Stimulated activated CD4-positive, alpha-beta T cell treated with anti-CD3 and anti-CD28 coated beads, TNF-alpha, amount 100 ng/mL, for 24 hours (primary cell): ENCODE measurements at places on chromosomes 3 and 15.

GRCh38 chr3:183309276-183309675 is 56.2 kb downstream of the B3GNT5 start:
- no peak for DNase-seq

DNA sequence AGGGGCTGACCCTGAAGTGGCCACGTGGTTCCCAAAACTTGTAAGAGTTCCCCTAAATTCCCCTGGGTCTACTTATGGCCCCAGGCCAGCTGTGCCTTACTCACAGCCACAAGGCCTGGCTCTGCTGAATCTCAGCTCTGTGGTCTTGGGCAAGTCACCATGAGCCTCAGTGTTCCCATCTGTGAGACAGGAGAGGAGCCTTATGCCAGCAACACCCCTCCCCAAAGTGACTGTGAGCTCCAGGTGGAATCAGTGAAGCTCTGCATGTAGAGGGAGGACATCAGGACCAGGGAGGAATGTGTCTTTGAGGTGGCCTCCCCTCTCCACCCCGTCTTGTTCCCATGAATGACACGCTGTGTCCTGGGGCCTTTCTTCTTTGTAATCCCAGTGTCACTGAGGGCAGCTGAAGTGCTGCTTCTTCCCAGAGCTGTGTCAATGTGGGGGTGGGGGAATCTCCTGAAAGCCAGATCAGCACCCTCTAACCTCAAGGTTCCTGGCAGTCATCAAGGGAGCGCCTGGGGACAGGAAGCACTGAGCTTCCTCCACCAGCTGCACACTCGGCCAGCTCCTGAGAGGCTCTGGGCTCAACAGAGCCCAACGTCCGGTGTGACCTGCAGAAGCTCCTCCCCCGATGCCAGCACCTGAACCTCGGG is 258.9 kb downstream of the UACA start:
- DNase-seq, result peak; percentile 52

- DNase-seq, result no peak
Observed at GRCh38 chr15:90028376-90028944, 27.3 kb downstream of the ZNF710 start.

DNA sequence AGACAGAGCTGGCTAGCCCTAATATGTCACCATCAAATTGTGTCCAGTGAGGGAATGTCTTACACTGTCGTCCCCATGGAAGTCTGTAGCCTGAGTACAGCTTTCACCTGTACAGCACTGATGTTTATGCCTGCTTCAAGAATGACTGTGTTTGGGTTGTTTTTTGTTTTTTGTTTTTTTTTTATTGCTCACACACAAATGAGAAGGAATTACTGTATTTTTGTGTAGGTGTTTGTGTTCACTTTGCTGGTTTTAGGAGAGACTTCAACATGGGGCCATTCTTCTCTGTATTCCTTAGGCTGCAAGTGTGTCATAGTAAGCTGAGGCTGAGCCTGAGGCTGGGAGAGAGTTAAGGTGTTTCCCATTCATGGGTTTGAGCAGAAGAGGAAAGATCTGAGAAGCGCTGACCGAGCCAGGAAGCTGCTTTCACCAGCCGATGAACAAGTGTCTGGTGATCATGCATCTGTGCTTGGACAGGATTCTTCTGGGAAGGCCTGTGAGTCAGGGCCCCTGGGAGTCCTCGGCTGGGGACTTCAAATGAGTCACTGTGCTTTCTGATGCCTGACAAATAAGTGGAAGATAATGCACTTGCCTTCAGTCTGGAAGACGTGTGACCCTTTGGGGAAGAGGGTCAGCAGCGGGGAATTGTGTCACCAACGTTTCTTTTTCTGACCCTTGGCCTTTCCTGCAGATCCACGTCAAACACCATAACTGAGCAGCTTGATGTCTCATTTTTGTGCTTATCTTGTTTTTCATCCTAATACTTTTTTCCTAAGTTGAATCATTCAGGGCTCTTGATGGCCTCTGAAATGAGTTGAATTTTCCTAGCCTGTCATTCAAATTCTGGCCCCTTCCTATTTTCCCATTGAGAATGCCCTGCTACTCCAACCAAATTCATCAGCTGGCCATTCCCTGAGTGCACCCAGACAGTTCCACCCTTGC is 36.7 kb upstream of the ZBTB38 start:
- no peak for DNase-seq

DNA sequence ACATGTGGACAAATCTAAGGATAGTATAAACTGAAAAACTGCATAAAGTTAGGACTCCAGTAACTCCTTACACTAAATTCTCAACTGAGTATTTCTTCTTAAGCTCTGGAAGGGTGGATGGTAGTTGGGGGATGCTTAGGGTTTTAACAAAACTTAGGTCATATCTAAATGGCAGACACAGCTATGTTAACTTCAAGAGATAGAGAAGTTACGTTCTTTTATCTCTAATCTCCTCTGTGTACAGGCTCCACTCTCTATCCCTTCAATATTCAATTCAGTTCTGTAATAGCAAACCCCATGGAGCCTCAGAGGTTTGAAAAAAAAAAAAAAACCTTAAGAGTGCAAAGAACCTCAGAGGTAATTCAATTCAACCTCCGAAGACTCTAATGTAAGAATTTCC is 3.1 kb downstream of the CMTM6 start:
- no peak for DNase-seq

GRCh38 chr3:131806736-131807135 is 228.1 kb downstream of the CPNE4 start:
- no peak for DNase-seq

- no peak for DNase-seq
Observed at GRCh38 chr3:24320601-24321000, 174.0 kb downstream of the THRB start.

DNA sequence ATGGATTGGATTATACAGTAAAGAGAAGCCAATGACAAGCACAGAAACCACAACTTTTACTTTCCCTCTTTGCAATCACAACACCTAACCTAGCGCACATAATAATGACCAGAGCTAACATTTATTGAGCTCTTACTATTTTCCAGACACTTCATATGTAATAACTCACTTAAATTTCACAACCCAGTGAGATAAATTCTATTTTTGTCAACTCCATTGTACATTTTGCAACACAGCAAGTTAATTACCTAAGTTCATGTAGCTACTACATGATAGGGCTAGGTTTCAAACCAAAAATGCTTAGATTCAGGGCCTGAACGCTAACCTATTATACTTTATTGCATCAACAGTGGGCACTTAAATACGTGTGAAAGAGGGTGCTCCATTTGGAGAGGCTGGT is 89.5 kb downstream of the GADL1 start:
- no peak for DNase-seq

GRCh38 chr15:28179270-28179669 is 80.2 kb upstream of the OCA2 start:
- DNase-seq, result no peak

GRCh38 chr3:108334701-108335100 is 38.4 kb downstream of the HHLA2 start:
- no peak for DNase-seq

GRCh38 chr3:179589143-179589542 is 15.3 kb downstream of the MRPL47 start:
- no peak for DNase-seq

DNA sequence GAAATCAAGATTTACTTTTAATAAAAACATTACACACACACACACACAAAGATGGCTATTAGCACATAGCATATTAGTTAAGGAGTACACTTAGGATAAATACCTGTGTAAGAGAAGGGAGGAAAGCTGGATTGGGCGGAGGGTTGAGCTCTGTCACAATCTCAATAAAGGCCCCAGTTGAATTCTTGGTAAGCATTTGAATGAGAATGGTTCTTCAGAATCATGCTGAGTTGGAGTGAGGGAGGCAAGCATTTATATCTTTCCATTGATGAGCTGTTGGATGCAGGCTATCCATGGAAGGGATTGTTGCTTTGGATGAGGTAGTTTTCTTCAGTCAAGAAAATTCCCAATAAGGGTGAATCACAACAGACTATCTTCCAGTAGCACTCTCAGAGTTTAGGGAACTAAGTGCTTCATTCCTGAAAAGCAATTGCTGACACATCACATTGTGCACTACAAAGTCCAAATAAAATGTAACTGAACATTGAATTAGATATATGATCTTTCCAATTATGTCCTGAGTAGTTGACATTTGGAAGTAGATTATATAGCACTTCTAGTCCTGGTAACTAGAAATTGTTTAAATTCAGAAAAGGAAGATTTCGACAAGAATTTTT is 95.7 kb downstream of the SUCNR1 start:
- no peak for DNase-seq

DNA sequence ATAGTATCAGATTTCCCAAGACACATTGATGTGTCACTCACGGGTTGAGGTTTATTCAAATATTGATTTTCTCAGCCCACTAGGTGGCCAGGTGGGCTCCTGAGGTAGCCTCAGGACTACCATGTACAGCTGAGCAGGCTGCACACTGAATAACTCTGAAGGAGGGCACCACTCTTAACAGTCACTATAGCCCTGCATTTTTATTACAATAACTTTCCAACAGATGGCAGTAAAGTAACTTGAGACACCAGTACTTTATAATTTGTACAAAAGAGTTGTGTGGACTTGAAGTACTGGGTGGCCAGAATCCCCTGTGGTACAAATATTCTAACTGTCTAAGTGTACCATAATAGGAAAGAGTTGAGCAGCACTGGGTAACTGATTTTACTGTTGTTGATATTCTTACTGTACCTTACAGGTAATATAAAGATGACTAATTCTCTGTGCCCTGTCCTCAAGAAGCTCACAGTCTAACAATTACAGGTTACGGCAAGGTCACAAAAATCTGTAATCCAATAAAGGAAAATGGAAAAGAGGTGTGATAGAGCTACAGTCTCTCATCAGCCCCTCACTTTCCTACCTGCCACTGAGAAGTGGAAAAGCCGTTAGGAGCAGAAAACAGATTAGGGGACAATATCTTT is 76.0 kb downstream of the ETFA start:
- DNase-seq, result no peak

DNA sequence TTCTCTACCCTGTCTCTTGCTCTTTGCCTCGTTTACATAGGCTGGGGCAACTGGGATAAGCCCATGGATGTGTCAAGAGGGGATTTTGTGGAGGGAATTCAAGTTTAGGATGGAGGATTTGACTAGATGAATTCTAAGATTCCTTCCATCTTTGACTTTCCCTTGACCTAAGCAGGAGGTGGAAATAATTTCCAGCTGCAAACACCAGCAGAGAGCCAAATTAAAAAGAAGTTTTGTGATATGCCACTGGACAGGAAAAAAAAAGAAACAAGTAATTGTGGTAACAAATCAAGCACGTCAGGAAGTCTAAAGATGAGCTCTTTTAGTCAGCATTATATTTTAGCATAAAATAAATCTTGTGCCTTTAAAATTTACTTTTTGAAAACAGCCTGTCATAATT is 49.8 kb downstream of the KCNMB2 start:
- DNase-seq, result no peak

- DNase-seq, result no peak
Observed at GRCh38 chr3:52842424-52842823, 7.6 kb upstream of the MUSTN1 start.

GRCh38 chr3:178001670-178002101 is 534.5 kb upstream of the KCNMB2 start:
- DNase-seq, result peak; percentile 4

DNA sequence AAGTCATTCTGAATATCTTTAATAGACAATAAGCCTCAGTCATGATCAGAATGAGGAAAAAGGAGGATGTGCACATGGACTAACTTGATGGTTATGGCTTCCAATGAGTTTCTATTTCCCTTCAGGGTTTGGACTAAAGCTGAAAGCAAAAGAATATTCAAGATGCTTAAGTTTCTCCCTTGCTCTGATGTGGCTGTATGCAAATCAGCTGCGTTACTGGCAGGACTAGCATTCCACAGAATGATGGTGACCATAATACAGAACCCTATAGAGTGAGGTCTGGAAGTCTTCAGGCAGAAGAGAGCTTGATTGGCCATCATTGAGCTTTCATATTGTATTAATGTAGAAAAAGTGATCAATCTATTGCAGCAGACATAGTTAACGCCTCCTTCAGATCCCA is 466.0 kb downstream of the NLGN1 start:
- DNase-seq, result no peak

DNA sequence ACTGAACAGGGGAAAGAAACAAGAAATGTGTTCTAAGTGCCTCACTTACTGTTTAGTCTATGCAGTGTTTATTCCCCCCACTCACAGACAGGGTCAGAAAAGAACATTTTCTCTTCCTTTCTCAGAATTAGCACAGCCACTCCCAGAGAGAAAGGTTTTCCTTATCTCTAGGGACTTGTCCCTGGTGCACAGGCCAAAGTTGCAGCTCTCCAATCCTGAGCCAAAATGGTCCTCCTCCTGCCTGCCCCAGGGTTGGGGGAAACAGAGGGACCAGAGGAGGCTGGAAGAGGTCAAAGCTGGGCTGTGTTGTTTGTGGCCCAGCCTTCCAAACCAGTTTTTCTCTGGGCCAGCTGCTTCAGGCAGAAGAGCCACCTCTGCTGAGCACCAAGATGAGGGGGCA is 12.0 kb downstream of the RAB6B start:
- DNase-seq, result no peak

DNA sequence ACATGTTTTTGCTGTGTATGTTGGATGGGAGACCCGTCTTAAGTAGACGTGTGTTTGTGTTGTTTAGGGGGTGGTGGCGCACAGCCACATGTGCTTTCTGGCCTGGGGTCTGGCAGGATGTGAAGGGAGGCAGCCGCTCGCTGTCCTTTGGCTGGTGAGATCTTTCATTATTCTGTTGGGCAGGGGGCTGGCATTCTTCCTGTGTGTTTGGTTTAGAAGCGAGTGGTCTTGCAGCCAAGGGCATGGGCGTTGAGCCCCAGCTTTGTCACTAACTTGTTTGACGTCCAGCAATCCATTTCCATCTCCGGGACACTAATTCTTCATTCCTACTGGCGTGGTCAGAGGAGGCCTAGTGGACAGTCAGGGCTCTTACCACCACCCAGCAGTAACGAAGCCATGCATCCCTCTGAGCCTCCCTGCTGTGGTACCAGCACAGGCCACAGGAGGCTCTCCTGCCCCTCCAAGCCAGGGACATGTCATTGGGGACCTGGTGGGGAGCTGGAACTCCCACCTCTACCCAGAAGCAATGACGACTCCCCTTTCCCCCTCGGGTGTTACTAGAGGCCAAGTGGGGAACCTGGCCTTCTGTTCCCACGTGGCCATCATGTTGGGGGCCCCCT is 10.7 kb downstream of the THSD4 start:
- DNase-seq, result no peak

- no peak for DNase-seq
Observed at GRCh38 chr15:52682200-52682599, 3.0 kb upstream of the ATOSA start.

GRCh38 chr3:115160295-115160694 is 13.2 kb upstream of the ZBTB20 start:
- DNase-seq, result no peak

DNA sequence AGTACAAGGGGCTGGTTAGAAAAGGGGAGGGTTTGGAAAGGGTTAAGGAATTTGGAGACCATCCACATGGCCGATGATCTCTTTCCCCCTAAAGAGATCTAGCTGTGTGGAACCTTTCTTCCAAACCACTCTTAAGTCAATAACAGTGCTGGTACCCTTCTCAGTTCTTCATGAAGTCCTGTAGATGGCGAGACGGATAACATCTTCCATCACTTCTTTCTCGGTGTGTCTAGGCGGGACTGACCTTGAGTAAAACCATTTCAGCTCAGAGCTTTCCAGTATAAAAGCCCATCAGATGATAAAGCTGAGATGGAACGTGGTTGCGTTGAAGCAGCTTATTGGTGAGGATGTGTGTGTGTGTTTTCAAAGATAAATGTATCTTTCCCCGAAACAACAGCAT is 151.5 kb upstream of the BHLHE40 start:
- DNase-seq, result no peak
